ENCODE measurements at places on chromosomes 7 and 10. TPM values are rescaled to one million over a fixed set of nuclear protein-coding genes. Genes with fewer than 3 reads are reported as not detected.
A peak's percentile ranks its signal among the peaks of the same experiment; 100 is the strongest.

DNA sequence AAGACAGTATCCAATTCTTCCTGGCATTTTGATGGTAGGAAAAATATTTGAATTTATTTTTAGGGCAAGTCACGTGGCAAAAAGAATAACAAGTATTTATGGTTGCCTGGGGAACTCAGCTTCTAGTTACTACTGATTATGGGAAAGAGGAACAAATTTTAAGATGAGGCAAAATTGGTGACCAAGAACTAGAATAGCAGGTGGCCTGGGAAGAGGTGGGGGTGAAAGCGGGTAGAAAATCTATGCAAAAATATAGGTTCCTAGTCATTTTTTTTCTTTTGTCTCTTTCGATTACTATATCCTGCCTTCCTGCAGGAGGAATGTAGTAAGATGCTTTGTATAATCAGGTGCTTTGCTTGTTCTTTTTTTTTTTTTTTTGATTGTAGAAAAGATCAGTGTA, 27.8 kb downstream of the ENTPD1 start:
- no peak for DNase-seq

- no peak for DNase-seq
These were observed 1131.4 kb upstream of the PHF14 start for GRCh38 chr7:9842301-9842700.

DNA sequence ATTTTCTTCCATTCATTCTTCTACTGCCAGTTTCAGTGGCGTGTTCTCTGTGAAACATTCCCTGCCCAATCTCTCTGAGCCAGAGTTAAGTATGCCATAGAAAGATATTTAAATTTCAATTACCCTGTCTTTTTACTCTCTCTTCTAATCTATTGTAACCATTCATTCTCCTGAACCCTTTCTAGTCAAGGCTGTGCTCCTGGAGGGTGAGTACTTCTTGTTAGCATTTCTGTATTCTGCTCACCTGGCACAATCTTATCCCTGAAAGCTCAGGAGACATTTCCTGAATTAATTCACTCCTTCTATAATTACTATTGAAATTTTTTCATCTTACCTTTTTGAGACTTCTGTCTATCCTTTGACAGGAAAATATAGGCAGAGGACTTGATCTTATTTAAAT, 271.7 kb downstream of the HGF start:
- no peak for DNase-seq

GRCh38 chr7:14635955-14636354, 266.6 kb downstream of the DGKB start:
- DNase-seq = no peak

DNA sequence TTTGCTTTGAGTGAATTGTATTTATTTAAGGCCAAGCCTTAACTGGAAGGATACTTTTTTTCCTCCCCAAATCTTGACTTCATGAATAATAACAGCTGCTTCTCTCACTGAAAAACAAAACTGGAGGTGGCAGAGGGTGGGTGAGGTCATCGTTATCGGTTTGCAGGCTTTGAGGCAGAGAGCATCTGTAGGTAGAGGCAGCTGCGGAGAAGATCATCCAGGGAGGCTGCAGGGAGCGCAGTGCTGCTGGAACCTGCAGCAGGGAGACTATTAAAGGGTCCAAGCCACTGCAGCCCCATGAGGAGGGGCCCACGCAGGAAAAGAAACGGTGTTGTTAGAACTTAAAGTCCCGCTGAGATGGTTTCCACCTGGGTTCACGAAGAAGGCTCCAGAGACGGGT, 112.1 kb upstream of the SDK1 start:
- no peak for DNase-seq

- DNase-seq = no peak
These were observed 55.1 kb downstream of the EZH2 start for GRCh38 chr7:148828965-148829364.

GRCh38 chr7:51062222-51062987, 254.2 kb downstream of the COBL start:
- no peak for DNase-seq

GRCh38 chr7:2451171-2452073, 24.8 kb downstream of the GRIFIN start:
- peak; percentile 89 for DNase-seq

DNA sequence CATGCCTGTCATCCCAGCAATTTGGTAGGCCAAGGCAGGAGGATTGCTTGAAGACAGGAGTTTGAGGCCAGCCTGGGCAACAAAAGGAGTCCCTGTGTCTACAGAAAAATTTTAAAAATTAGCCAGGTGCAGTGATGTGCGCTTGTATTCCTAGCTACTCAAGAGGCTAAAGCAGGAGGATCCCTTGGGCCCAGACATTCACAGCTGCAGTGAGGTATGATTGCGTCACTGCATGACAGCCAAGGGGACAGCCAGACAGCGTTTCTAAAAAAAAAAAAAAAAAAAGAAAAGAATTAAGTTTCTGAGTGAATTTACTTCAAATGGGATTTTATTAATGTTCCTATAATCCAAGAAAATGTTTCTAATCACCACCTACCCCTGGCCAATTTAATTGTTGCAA, 87.4 kb upstream of the RNF148 start:
- DNase-seq = no peak

DNA sequence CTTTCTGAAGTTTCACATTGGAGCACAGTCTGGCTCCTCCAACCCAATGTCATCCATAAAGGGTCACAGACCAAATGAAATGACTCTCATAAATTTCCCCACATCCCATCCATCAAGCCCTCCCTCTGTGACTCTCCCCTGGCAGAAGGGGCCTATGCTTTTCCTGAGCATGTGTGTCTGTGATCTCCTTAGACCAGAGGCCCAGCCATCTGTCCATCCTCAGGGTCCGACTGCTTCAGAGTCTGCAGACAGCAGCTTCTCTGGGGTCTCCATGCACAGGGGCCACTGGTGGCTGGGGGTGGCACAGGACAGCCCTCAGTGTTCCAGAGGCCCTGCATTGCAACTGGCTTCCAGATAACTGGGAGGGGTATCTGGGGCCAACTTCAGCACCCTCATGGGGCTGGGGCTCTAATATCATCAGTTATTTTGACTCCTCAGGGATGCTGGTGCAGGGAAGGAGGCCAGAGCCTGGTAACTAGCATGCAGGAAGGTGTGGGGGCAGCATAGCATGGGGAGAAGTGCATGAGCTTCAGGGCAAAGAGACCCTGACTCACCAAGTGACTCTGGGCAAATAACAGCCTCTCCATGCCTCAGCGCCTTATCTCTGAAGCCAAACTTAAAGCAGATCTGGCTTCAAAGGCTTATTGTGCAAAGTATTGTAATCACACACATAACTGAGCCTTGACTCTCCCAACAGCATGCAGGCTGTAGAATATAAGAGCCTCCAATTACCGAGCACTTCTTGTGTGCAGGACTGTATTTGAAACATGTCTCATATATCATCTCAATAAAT, 266.9 kb downstream of the GRID1 start:
- no peak for DNase-seq

DNA sequence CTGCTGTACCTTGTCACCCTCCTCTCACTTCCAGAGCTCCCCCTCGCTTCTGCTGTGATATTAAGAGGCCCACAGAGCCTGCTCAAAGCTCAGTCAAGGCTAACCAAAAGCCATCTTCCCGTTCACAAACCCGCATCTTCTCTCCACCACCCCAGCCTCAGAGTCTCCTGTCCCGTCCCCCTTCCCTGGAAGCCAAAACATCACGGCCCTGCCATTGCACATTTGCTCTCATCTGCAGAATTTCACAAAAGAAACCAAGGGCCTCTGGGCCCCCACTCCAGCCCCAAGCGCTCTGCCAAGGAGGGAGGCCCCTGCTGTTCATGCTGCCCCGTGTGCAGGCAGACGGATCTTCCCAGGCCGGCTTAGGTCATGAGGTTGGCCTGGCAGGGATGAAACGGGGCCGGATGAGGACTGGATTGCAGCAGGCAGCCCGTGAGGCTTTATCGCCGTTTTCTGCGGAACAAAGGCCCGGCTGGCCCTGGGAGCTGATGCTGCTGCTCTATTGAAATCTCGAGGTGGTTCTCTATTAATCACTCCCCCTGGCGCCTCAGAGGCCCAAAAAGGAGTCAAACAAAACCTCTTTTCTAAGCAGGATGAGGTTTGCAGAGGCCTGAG, 31.6 kb upstream of the FOXK1 start:
- DNase-seq = no peak

DNA sequence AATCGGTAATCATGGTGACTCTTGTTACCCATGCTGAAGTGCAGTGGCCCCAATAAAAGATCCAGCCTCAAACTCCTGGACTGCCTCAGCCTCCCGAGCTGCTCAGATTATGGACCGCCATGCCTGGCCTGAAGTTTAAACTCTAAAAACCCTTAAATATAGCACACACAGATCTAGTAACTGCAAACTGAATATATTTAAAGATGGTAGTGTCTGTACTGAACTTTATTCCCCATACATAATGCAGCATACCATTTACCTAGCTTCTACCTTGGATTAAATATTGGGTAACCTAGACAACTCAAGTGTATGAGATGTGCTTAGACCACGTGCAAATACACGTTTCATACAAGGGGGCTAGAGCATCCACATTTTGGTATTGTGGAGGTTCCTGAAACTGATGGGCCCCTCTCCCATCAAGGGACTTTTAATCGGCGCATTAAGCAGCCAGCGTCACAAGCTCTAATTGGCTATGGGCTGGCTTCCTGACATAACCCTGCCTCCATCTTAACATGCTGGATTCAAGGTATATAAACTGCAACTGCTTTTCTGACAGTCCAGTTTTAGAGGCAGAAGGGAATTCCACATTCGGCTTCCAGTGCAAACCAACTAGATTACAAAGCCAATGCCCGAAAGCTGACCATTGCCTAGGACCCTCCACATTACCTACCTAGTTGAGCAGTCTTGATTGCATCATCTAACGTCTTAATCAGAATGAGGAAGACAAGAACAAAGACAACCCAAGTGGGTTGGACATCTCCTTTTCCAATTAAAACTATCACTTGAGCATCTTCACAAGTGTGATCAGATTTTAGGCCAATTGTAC, 13.0 kb downstream of the HNRNPA2B1 start:
- DNase-seq = no peak

GRCh38 chr10:103333934-103334520, 16.9 kb downstream of the PCGF6 start:
- no peak for DNase-seq

DNA sequence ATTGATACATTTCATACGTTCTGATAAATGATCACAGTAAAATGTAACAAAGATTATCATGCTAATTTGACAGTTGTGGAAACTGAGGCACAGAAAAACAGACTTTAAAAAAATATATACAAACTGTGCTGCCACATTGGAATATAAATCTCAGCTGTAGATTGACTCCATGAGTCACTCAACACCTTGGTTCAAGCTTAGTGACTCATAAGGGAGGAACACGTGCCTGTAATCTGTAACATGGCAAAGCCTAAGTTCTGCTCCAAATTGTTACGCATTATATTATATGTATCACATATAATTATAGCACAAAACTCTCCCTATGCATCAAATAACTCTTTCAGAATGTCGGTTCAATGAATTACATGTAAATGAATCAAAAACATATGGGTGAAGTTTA, 1047.5 kb downstream of the GATA3 start:
- no peak for DNase-seq

GRCh38 chr7:25789701-25790640, 362.0 kb upstream of the NFE2L3 start:
- no peak for DNase-seq

- DNase-seq = no peak
These were observed 111.9 kb downstream of the TCERG1L start for GRCh38 chr10:131199646-131200045.

DNA sequence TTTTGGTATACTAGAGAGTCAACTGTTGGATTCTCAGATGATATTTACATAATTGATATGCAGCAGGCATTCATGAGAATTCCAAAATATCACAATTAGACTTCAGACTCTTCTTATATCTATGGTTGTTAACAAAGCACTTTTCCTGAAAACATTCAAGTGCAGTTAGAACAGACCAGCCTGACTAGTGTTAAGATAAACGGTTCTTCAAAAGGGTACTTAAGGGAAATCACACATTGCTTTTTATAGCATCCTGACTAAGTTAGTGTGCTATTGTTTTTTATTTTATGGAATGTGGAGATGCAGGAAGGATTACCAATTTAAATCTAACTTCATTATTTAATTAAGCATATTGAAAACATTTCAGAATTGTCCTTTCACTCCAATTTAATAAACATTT, 405.1 kb downstream of the PLXDC2 start:
- no peak for DNase-seq

DNA sequence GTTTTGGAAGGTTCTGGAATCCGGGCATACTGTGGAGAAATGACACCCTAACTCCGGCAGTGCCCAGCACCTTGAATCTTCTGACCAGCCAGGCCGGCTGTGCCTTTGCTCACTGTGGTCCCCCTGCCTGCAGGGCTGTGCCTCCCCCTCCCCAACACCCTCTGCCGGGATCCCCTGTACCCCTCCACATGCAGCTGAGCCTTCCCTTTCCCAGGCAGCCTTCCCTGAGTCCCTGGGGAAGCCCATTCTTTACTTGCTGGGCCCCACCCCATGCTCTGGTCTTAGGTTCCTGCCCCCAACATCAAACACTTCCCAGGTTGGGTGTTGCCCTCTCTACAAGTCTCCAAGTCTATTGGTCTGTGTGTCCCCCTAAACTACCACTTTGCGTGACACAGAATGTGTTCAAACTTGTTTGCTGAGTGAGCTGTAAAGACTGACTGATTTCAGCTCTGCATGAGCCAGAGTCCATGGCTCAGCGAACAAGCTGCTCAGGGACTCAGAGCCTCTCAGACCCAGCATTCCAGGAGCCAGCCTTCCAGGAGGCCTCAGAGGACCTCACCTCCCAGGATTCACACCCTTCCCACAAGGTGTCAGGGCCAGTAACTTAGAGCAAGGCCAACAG, 31.6 kb downstream of the CALML5 start:
- DNase-seq = no peak

- DNase-seq = no peak
These were observed 8.7 kb upstream of the HOXA2 start for GRCh38 chr7:27111042-27111750.

- no peak for DNase-seq
These were observed 81.7 kb downstream of the CD36 start for GRCh38 chr7:80720146-80720545.

Gene IDI2
- not detected for total RNA-seq

Gene CHN2
- total RNA-seq = 1.2 TPM

Gene NFE2L3
- total RNA-seq = 18.5 TPM

Gene POLR1F
- total RNA-seq = 22.0 TPM

Gene SEMA3D
- total RNA-seq = not detected

Gene SORCS1
- total RNA-seq = not detected
